ENCODE measurements at places on chromosomes 12 and 14.

GRCh38 chr14:61513986-61514830 is 181.1 kb upstream of the HIF1A start:
- no peak for DNase-seq

DNA sequence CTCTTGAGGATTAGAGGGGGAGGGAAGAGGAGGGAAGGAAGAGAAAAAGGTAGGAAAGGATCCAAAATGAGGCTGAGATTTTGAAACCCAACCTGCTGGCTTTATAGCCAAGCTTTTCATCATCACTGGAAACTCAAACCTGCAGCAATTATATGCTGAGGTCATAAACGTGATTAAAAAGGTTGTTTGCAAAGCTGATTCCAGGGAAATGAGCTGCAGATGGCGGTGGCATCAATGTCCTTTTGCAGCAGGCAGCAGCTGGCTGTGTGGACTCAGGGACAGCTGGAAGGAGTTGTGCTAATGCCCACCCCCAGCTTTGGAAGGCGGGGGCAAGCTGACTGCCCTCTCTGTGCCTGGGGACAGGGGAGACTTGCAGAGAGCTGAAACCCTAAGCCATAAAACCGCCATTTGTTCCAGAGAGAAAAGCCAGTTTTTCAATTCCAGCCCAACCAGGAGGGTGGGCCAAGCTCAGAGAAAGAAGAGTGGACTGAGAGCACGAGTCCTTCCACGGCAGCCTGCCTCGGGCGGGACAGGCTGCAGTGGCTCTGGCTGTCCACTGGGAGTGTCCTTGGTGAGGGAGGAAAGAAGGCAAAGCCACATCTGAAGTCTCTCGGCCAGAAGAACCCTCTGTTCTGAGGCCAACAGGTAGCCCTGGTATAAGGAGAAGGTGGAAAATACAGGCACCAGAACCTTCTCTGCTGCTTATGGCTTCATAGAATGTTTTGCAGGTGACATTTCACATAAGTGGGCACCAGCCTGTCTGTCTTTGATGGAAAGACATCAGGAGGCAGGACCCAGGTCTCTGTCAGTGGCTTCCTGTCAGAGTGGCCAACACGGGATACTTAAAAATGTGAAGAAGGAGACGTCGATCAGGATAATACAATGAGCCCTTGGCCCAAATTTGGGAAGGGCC is 90.7 kb downstream of the SINHCAF start:
- DNase-seq: no peak

- DNase-seq: no peak
Observed at GRCh38 chr12:7155471-7156034, 25.4 kb downstream of the CLSTN3 start.

GRCh38 chr14:24177041-24177825 is 5.4 kb downstream of the REC8 start:
- DNase-seq: no peak

DNA sequence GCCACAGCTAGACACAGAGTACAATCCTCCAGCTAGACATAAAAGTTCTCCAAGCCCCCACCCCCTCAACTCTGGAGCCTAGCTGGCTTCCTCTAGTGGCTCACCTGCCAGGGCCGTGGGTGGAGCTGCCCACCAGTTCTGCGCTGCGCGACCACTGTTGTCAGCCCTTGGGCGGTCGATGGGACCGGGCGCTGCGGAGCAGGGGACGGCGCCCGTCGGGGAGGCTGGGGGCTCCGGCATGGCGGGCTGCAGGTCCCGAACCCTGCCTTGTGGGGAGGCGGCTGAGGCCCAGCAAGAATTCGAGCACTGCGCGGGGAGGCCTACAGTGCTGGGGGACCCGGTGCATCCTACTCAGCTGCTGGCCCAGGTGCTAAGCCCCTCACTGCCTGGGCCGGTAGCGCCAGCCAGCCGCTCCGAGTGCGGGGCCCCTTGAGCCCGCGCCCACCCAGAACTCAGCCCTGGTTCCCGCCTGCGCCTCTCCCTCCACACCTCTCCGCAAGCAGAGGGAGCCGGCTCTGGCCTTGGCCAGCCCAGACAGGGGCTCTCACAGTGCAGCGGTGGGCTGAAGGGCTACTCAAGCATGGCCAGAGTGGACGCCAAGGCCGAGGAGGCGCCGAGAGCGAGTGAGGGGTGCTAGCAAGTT is 51.0 kb downstream of the RTN1 start:
- no peak for DNase-seq

DNA sequence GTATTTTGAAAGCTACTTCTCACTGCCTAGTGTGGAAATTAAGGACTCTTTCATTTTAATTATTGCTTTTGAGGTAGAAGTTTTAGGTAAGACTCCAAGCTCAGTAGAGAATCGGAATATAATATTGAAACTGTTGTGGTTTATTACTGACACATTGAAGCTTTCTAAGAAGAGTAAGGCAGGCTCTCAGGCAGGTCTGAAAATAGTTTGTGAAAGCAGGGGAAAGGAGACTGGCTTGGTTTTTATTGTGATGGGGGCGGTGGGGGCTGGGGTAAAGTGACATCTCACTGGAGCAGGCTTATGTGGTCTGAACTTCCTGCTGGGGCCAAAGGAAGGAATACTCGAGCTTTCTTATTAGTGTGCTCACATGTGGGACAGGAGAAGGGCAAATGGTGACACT is 79.5 kb downstream of the OTOGL start:
- peak; percentile 21 for DNase-seq

DNA sequence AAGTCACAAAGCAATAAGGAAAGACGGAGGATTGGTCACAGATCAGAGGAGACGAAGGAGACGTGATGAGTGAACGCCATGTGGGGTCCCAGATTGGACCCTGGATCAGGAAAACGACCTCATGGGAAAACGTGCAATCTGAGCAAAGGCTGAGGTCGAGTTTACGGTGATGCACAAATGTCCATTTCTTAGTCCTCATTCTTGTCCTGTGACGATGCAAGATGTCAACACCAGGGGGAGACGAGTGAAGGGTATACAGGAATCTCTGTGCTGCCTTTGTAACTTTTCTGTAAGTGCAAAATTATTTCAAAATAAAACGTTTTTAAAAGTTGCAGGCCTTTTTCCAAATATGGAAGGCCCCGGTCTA is 329.8 kb downstream of the MED13L start:
- DNase-seq: no peak

GRCh38 chr12:116654226-116654743 is 83.6 kb downstream of the SPRING1 start:
- DNase-seq: no peak

GRCh38 chr14:23544511-23545447 is 6.8 kb downstream of the ZFHX2 start:
- DNase-seq: no peak

DNA sequence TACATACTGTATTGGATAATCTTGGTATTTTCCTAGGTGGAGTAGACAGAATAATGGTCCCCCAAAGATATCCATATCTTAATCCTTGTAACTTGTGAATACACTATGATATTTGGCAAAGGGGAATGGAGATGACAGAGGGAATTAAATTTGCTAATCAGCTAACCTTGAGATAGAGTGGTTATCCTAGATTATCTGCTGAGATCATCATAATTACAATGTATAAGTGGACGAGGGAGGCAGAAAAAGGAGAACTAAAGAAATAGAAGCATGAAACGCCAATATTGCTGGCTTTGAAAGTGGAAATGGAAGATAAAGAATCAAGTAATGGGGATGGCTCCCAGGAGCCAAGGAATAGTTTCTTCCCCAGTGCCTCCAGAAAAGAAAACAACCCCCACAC is 398.7 kb downstream of the NOVA1 start:
- no peak for DNase-seq

- peak; percentile 82 for DNase-seq
Observed at GRCh38 chr12:46268583-46269428, at the start of gene SLC38A1. Gene SLC38A1 (minus strand): TSS chr12:46269043. CDS start chr12:46239800, 29,243 bp downstream.

DNA sequence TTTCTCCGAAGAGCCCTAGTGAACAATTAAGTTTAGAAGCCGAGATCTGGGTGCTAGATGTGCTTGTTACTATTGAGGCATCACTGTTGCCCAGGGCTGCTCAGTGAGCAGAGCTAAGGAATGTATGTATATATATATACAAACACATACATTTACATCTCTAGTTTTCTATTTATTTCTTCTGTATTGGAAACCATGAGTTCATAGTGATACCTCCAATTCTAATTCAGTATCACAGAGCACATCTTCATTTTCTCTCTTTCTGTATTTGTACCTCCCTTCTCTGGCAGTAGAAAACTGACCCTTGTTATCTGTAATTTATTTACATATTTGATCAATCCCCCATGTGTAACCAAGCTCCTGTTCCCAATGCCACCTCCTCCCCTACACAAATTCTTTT is 40.7 kb upstream of the FUT8 start:
- no peak for DNase-seq

DNA sequence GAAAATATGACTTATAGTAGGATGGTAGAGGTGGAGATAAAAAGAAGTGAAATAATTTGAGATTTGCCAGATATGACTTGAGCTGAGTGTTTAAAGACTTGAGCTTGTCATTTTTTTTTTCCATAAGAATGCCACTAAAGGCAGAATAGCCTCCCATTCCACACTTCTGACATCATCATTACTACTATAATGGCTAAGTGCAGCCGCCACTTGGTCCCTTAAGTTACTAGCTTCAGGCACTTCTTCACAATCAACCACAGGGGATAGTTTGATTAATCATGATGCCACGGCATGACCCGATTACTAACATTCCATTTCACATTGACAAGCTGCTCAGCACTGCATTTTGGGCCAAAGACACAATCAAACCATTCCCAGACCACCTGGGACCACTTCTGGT is 127.9 kb downstream of the EFCAB11 start:
- no peak for DNase-seq

- DNase-seq: no peak
Observed at GRCh38 chr14:98651037-98651436, 621.0 kb downstream of the BCL11B start.

DNA sequence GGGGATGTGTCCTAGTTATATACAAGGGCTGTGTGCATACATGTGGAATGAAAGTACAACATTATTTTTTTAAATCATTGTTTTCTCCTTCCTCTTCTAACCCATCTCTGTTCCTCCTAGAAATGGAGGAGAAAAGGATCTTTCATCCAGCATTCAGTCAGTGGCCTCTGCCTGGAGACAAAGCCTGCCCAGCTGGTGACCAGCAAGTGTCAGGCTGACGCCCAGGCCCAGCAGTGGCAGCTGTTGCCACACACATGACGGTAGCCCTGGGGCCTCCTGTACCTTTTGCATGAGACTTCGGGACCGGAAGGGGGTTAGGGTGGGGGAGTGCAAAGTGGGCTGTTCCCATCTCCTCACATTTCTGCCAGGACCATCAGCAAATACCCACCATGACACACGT is 46.2 kb downstream of the ERH start:
- no peak for DNase-seq

DNA sequence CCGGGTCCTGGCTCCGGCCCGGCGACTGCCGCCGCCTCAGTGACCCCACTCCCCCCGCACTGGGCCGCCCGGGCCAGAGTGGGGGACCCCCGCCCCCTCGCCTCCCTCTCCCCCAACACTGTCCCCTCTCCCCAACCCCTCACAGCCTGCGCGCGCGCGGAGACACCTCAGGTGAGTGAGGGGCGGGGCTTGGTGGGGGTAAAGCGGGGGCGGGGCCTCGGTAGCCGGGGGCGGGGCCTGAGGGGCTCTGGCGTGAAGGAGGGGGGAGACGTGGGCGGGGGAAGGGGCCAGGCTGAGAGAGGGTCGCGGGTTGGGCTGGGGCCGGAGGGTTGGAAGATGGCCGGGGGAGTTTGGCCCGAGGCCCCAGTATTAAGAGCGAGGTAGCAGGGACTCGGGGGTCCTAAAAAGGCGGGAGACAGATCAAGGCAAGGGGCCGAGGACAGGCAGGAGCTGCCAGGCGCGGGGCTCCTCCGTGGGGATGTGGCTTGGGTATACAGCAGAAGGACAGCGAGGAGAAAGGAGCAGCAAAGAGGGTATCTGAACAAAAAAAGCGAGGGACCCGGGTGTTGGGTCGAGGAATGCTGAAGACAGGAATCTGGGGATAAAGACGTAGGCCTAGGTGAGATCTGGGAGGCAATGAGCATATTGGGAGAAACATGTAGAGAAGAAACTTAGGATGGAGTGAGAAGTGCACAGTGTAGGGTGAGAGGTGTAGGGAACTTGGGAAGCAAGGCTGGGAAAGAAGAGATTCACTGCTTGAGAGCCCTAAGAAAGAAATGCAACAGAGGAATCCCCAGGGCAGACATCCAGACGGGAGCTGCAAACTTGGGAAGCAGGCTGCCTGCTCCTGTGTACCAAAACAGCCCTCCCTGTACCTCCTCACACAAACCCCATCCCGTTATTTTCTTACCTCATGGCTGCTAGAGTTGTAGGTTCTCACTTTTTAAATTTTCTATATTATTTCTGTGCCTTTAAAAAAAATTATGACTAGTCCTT is 10.8 kb downstream of the SUOX start:
- peak; percentile 74 for DNase-seq

DNA sequence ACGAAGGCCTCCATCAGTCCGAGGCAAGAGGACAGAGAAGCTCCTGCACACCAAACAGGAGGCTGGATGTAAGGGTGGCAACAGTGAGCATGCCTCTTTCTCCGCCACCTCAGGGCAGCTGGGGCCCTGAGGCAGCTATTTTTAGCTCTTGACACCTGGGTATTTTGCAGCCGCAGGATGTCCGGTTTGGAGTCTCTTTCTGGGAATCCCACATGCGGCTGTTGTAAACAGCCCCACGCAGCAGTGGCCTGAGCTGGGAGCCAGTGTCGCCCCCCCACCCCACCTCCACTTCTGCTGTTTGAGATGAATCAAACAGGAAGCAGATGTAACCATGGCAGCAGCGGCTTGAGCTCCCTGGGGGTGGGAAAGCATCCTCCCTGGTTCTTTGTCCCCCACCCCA is 11.7 kb downstream of the HDAC7 start:
- peak; percentile 84 for DNase-seq

GRCh38 chr12:1078002-1078401 is 87.0 kb downstream of the ERC1 start:
- DNase-seq: no peak

DNA sequence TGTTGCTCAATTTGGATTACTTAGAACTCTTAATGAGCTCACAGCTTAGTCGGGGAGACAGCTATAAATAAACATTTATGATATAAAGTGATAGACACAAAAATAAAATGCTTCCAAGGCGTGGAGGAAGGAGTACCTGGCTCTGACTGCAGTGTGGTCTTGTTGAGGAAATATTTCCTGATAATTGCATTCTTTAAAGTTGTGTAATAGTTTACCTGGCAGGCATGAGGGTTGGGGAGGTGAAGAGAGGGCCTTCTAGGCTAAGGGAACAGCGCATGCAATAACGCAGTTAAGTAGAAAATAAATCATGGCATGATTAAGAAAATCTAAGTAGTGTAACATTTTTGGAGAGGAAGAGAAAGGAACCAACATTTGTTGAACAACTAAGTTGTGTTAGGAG is 260.5 kb upstream of the ATP2B1 start:
- no peak for DNase-seq
